OCI-LY7 (cell line): ENCODE measurements at places on chromosomes 7 and 10. TPM values are rescaled to one million over a fixed set of nuclear protein-coding genes. Genes with fewer than 3 reads are reported as not detected.

DNA sequence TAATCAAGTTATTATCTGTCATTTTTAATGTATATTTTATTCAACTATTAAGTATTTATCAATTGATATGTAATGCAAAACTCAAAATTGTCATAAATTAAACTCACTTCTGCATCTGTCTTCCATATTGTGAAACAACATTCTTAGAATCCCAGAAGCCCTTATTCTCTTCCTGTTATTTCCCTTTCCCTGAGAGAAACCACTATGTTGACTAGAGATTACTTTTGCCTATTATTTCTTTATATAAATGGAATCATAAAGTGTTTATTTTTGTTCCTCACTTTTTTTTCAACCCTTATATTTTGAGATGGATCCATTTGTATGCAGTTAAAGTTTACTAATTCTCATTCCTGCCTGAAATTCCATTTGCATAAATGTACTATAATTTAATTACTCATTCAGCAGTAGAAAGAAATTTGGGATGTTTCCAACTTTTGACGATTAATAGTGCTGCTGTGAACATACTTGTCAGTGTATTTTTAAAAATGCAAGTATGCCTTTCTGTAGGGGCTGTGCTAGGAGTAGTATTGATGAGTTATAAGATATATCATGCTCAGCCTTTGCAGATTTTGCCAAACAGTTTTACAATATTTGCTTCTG lies 211.2 kb downstream of the SEMA3D start:
- DNase-seq: no peak

DNA sequence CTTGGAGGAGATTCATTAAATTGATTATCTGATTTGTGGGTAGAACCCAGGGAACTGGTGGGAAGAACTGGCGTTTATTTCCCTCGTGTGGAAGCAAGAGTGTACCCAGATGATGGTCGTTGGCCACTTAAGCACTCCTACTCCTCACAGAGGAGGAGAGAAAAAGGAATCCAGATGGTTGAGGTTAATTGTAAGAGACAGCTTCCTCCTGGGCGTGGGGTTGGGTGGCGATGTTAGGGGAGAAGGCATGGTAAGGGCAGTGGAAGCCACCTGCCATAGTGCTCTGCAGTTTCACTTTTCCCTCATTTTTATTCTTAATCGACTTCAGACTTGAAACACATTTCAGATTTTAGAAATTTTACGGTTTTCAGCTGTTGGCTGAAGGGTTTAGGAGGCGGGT lies 104.1 kb downstream of the DOCK1 start:
- no peak for DNase-seq

Gene VAX1
- total RNA-seq: not detected in 2 replicates

Gene PTPN12
- total RNA-seq: 18.9 and 19.1 TPM in 2 replicates

Gene CLCN1
- total RNA-seq: not detected in 2 replicates
